ENCODE measurements at places on chromosomes 3 and 15.
A peak's percentile ranks its signal among the peaks of the same experiment; 100 is the strongest.

GRCh38 chr3:54663501-54664011 is 264.3 kb downstream of the LRTM1 start:
- DNase-seq, result no peak

GRCh38 chr3:37554364-37554763 is 307.3 kb upstream of the CTDSPL start:
- no peak for DNase-seq

DNA sequence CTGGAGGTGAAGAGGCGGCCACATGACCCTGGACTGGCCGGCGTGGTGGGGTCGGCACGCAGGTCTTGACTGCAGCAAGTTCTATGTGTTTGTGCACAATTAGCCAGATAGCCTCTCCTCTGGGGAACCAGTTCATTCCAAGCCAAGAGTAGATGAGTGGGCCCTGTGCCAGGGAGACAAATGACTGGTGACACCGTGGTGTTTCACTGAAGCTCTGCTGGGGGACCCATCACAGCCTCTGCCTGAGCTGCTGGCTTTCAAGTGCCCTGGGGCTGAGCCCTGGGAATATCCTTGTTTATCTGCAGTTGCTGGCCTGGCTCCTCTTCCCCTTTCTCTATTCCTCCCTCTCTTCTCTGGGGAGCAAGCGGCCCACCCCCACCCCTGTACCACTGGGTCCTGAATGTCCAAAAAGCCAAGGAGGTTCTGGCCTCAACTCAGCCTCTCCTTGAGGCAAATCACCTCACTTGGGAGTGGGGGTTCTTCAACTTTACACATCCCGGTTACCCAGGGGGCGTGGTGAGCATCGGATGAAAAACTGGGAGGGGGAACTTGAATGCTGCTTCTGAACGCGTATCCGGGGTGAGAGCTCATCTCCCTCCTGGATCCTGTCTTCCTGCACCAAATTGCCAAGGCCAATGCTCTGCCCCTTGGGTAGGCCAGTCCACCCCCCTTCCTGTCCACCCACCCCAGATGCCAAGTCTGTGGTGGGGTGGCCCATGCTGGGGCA is 199.6 kb upstream of the LYSMD4 start:
- no peak for DNase-seq

- no peak for DNase-seq
Observed at GRCh38 chr3:104190681-104191080, 1176.0 kb upstream of the ALCAM start.

DNA sequence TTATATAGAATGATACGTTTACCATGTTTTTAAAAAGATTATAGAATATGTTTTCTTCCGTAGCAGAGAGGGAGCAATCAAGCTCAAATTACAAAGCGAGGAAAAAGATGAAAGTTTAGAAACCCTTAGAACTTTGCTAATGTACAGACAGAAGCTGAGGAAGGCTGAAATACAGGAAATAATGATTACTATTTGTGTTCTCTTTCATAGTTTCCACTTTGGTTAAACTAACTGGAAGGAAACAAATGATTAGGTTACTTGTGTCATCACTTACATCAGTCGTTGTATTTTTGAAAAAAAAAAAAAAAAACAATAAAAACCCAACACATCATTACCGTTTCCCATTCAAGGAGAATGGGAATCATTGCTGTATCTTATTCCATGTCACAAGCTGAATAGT is 337.8 kb upstream of the CBLB start:
- peak; percentile 85 for DNase-seq

GRCh38 chr15:88166082-88166993 is 90.2 kb downstream of the NTRK3 start:
- no peak for DNase-seq

DNA sequence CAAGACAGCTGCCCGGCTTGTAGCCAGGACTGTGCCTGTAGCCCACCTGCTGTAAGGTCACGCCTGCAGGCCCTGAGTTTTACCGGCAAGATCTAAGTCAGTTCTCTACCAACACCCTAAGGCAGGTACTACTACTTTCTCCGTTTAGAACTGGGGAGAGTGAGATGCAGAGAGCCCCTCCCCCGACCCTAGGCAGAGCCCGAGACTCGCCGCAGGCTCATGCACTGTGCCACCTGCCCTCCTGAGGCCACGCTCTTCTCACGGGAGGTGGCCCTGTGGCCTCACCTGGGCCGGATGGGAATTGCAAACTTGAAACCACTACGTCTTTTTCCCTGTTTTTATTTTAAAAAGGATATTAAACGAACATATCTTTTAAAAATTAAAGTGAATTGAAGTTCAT is 36.9 kb upstream of the PCSK6 start:
- DNase-seq, result no peak

DNA sequence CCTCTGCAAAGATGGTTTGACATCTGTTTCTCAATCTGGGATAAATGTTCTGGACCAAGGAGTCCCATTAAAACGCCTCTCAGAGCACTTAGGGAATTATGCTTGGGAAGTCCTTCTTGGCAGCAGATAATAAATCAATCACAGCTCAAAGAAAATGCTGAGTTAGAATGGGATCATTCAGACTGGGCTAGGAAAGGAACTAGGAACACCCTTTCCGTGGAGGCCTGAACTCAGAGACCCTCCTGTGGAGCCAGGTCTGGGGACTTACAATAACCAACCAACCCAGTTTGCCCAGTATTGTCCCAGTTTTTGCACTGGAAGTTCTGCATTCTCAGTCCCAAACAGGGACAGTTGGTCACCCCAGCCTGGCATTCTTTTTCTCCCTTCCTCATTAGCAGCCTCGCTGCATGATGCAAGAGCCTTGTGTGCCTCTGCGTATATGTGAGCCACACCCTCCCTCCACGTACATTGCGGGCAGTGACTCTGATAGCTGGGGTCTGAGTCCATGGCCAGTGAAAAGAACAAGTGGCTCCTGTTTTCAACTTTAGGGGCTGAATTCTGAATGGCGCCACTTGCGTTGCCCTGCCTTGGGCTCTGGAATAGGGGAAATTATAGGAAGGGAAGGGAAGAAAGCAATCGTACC is 88.7 kb downstream of the SEMA5B start:
- DNase-seq, result no peak

GRCh38 chr3:128372281-128372680 is 94.4 kb downstream of the DNAJB8 start:
- DNase-seq, result no peak

DNA sequence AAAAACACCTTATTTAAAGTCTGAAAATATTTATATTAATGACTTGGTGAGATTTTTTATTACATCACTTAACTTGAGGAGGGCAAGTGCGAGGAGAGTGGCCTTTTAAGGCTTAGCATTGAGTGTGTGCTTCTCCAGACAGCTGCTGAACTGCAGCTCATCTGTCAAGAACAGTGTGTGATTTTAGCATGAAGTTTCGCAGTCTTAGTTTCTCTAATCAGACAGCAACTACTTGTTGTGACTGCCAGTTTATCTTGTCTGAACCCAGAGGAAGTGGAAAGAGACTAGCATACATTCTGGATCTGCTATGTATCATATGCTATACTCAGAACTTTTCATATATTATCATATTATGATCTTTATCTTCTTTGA is 291.7 kb upstream of the ROPN1 start:
- no peak for DNase-seq

- no peak for DNase-seq
Observed at GRCh38 chr3:162742159-162742717, 1245.6 kb downstream of the OTOL1 start.

DNA sequence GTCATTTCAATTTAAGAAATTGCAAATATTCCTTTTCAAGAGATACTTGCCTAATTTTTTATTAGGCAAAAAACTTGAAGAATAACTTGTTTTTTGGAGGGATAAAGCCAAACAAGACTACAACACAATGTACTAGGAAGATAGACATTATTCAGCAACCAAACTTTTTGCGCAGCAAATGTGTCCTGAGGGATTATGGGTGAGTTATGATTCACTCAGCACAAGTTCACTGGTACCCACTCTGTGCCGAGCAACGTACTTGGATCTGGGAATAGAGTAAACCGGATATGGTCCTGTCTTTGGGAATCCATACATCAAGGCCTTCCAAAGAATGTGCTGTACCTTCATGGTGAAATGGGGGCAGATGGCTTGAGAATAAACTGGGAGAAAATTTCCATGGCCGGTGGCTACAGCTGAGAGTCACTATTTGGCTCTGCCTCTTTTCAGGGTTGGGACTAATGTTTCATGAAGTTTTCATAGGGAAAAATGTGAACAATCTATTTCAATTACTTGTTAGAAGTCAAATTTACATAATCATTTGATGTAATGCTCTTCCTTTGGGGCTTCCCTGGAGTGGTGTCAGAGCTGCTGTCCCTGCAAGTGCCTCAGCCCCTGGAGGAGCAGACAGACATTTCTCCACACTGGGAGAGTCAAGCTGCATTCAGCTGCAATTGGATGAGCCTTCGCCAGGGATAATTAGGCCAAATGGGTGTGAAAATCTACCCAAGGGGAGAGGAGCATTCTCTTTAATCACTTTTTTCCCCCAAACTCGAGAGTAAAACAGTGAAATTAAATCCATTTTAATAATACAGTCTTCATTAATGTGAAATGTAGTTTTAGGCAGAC is 315.2 kb downstream of the CLSTN2 start:
- no peak for DNase-seq

DNA sequence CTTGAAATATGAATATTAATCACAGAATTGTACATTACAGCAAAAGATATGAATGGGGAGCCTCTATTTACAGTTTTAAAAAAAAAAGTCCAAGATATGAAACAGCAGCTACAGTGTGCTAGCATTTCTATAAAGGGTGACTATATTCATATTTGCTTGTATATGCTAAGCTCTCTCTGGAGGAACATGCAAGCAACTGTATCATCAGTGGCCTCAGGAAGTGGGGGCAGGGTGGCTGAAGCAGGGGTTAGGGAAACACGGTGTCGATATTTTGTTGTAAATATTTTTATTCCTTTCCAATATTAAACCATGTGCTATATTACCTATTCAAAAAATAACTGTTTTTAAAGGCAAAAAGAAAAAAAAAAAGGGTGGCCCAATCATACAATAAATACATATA is 2.3 kb downstream of the UACA start:
- no peak for DNase-seq

GRCh38 chr3:188539631-188540194 is 385.8 kb downstream of the LPP start:
- peak; percentile 7 for DNase-seq

DNA sequence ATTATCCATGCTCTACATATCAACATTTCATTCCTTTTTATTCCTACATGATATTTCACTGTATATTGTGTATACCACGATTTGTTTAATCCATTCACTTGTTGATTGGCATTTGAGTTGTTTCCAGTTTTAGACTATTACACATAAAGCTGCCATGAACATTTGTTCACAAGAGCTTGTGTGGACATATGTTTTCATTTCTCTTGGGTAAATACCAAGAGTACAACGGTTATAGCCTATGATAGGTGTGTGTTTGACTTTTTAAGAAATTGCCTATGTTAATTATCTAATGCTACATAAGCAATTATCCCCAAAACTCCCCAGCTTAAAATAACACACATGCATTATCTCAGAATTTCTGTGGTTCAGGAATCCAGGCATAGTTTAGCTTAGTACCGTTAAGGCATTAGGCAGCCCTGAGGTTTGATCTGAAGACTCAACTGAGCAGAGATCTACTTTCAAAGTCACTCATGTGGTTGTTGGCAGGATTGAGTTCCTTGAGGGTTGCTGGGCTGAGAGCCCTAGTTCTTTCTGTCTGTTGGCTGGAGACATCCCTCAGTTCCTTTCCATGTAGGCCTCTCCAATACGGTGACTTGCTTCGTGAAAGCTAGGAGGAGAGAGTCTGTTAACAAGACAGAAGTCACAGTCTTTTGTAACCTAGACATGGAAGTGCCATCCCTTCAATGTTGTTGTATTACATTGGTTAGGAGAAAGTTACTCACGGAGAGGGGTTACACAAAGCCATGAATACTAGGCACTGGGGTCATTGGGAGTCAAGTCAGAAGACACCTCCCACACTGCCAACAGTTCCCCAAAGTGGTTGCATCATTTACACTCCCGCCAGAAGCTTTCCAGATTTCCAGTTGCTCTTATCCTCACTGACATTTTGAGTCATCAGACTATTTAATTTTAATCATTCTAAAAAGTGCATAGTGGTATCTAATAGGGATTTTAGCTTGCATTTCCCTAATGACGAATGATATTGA is 21.0 kb upstream of the PCSK6 start:
- no peak for DNase-seq

DNA sequence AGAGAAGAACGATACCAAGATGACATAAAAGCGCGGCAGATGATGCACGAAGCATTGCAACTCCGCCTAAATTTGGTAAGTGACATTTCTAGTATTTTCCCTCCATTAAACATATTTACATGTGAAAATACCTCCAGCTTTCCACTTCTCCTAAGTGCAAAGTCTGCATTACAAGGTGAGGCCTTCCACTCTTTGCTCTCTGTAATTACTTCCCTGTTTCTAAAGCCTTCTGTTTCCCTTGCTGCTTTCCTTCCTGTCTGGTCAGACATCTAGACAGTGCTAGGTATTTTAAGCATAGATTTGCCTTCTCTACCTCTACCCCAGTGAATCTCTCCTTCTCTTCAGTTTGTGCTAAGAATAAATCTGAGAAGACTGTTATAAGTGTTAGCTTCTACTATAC is 1.9 kb downstream of the P2RY12 start:
- DNase-seq, result no peak

- DNase-seq, result no peak
Observed at GRCh38 chr3:193693774-193694173, 100.8 kb downstream of the OPA1 start.

- no peak for DNase-seq
Observed at GRCh38 chr3:115989684-115990421, 366.5 kb downstream of the GAP43 start.

- DNase-seq, result peak; percentile 6
Observed at GRCh38 chr3:189369636-189370035, 197.9 kb downstream of the TPRG1 start.

DNA sequence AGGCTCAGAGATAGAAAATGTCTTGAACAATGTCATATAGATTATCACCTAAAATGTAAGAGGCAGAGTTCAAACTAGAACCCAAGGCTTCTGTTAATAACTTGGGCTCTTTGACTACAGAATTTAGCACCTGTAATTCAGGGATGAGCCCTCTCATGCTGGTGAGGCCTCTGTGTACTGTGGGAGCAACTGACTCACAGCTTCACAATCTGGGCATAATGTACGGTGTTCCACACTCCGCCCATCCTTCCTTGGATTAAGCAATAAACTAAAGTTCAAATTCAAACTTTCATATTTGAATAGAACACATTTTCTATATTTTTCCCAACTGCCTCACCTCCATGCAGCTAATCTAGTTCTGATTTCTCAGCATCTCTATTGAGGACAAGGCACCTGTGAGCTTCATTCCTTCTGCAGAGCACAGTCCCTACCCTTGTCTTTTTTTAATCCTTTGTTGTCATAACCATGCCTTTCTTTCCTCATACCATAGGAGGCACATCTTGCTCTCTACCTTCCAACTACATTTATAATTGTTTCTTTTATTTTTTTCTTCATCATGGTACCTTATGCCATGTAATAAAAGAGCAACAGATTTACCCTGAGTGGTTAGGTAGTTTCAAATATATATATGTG is 392.1 kb downstream of the NLGN1 start:
- DNase-seq, result no peak

GRCh38 chr15:70327856-70328678 is 230.3 kb upstream of the TLE3 start:
- no peak for DNase-seq
